ENCODE measurements at places on chromosomes 2 and 18.
A peak's percentile ranks its signal among the peaks of the same experiment; 100 is the strongest.

GRCh38 chr2:240727913-240728312, 36.2 kb downstream of the AQP12A start:
- DNase-seq, result no peak

DNA sequence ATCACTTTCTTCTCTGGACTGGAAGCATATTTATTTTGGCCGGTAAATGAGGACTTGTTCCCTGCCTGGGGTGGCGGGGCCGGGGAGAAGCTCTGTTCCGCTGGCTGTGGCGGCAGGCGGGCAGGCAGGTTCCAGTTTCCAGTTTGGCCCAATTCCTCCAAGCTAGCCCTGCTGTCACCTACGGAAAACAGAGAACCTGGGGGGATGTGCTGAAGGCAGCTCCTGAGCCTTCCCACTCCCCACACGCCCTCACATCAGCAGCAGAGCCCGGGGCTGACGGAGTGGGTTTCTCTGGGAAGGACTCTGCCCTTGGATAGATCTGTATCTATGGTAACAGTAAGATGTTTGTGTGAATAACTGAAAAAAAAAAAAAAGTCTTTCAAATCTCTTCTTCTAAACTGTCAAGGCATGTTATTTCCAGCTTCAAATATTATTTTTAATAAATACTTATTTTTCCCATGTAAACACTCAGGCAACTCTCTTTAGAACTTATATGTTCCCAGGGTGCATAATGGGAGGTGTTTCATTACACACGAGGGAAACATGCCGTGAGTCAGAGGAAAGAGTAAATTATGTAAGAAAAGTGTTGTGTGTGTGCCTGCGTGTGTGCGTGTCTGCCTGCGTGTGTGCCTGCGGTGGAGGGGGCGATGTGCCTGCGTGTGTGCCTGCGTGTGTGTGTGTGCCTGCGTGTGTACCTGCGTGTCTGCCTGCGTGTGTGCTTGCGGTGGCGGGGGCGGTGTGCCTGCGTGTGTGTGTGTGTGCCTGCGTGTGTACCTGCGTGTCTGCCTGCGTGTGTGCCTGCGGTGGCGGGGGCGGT, 116.1 kb upstream of the ZNF516 start:
- DNase-seq, result peak; percentile 79

GRCh38 chr2:230008708-230009066, 60.0 kb downstream of the SLC16A14 start:
- DNase-seq, result no peak

DNA sequence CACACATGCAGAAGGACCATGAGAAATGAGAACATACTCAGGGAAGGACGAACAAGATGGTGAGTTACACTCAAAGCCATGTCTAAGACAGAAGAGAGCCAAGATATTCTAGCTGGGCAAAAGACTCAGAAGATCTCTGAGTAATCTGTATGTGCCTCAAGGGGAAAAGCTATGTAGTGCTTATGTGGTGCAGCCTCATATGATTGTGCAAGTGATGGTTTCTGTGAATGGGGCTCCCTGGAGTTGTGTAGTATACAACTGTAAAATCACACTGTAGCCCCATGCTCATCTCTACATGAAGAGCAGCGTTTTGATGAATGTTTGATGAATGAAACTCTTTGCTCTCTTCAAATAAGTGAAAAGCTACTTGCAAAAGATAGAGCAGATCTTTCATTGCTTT, 57.5 kb downstream of the OSR1 start:
- no peak for DNase-seq

DNA sequence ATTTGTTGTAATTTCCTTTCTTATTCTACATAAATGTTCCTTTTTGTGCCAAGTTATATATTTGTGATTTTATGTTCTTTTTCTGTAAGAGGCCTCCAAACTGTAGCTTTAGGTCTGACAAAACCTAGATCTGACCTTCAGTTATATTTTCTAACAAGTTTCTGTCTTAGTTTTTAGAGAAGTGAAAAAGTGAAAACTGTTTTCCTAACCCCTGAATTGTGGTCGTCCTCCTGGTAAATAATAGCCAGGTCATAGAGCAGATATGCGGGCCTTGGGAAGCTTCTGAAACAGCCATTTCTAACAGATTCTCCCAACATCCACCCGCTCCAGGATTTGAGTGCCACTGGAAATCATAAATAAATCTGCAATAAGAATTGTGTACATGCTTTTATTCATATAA, 398.4 kb upstream of the CWC22 start:
- no peak for DNase-seq

GRCh38 chr18:58827886-58828285, 36.8 kb upstream of the ZNF532 start:
- DNase-seq, result no peak

- DNase-seq, result no peak
Observed at GRCh38 chr2:237281836-237282306, 132.1 kb downstream of the COL6A3 start.

DNA sequence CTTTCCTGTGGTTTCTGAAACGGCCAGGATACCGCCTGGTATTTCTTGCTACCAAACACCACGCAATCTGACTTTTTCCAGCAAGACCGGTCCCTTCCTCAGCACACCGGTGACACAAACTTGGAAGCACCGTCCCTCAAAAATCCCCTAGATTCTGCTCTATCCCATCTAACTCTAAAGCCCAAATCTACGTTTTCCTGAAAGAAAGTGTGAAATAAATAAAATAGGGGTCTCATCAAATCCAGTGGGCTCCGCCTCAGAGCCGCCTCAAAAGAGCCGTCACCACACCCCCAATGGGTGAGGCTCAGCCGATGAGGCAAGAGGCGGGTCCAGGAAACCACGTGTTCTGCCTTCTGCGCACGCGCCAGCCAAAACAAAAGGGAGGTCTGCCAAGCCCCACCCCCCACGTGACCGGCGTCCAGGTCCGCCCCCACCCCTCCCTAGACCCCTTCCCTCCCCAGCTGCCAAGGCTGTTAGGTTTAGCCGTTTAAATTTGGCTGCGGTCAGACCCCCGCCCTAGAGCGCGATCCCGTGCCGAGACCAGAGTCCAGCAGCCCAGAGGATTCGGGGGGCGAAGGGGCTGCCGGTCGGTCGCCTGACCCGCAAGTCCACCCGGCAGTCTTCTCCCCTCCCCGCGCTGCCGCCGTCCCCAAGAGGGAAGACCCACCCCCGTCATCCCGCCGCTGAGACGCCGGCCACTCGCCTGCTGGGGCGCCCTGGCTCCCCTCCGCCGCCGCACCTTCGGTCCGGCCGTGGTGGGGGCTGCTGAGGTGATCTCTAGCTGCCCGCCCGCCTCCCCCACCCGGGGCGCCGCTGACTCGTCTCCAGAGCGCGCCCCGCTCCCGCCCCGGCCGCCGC, 534 bp downstream of the KANSL1L start:
- peak; percentile 98 for DNase-seq

DNA sequence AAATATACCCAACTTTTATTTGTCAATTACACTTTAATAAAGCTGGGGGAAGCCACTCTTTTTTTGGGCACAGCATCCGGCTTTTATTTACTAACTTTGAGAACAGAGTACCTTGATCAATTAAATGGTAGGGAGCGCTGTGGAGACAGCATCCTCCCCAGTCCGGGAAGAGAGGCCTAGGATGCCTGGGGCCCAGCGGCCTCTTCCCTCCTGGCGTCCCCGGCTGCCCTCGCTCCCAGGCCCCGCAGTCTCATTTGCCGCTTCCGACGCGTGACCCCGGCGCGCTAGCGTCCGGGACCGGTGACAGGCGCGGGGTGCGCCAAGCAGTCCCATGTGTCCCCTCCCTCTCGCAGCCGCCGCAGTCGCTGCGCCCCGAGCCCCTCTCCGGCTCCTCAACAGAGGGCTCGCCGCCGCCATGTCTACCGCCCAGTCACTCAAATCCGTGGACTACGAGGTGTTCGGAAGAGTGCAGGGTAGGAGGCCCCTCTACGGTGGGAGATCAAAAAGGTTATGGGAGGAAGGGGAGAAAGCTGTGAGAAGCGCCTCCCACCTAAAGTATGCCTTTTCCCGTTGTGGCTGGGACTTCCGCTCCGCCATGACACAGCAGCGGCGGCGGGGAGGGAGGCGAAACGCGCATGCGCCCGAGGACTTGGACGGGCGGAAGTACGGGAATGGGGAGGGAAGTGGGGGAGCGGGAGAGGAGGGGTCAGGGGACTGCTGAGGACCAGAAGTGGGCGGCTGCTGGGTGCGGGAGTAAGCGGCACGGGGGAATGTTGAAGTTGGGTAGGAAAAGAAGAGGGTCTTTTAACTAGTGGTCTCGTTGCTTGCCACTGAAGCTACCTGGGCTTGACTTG, at the start of gene ACYP2:
TSS of gene ACYP2 (plus strand) at position 332 of the 854 bp plus-strand sequence.
- peak; percentile 99 for DNase-seq

- DNase-seq, result no peak
Observed at GRCh38 chr2:116802671-116803070, 1011.8 kb upstream of the DDX18 start.

GRCh38 chr2:198657512-198658121, 800.1 kb downstream of the SATB2 start:
- DNase-seq, result no peak

- DNase-seq, result no peak
Observed at GRCh38 chr18:60978338-60978737, 354.9 kb upstream of the CDH20 start.

DNA sequence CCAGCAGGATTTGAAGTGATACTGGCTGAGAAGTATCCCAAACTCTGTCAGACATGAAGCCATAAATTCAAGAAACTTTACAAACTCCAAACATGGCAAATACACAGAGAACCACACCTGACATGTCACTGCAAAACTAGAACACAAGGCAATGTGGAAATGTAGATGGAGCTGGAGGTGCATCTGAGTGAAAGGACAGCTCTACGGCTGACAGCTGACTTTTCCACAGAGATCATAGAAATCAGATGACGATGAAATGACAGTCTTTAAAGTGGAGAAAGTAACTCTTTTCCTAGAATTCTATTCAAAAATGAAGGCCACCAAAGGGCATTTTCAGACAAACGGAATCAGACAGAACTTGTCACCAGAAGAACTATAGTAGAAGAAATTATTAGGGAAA, 97.5 kb downstream of the LDLRAD4 start:
- no peak for DNase-seq

DNA sequence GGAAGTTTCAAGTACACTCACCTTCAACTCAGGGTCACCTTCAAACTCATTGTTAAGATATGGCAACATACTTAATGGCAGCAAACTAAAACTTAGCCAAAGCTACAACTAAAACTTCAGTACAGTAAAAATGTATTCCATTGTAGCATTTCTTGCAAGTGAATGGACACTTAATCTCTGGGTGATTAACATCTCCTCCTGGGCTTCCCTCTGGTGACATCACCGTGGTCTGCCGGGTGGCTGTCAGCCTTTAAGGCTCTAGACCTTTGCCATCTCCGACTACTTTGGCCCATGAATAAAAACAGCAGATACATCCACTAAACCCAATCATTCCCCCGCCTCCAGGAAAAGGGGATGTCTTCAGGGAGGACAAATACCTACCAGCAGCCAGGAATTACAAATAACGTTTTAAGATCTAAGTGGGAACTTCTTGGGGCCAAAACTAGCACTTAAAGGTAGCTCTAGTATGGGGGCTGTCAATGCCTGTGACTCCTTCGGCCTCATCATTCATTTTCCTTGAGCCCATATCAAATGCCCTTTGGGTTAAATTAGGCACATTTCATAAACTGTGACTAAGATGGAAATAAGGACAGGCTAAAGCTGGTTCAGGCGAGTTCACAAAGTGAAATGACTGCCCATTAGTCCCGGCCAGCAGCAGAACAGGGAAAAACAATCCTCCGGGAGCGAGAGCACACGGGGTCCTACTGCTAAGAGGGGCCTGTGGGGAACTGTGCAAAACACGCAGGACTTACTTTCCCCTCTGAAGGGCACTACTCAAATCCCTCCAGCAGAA, 1.1 kb downstream of the TFCP2L1 start:
- DNase-seq, result no peak

- DNase-seq, result peak; percentile 36
Observed at GRCh38 chr2:2764001-2764355, 432.9 kb upstream of the MYT1L start.

GRCh38 chr2:233449081-233449901, 95.0 kb downstream of the DGKD start:
- DNase-seq, result no peak

- no peak for DNase-seq
Observed at GRCh38 chr2:221671515-221671914, 99.4 kb upstream of the EPHA4 start.

DNA sequence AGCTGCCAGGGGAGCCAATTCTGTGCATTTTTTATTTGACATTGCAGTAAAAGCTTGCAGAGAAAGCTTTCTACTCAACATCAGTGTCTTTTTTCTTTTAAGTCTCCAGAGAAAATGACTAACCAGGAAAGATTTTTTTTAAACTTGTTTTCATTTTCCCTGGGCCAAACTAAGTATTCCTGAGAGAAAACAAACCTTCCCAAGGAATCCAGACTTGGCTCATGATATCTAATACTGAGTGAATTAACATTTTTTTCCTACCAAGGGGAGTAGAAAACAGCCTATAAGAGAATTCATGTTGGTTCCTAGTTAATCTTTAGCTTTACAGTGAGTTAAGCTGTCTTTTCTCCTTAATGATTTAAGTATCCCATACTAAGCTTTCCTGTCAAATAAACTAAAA, 46.7 kb downstream of the DAPL1 start:
- peak; percentile 75 for DNase-seq

DNA sequence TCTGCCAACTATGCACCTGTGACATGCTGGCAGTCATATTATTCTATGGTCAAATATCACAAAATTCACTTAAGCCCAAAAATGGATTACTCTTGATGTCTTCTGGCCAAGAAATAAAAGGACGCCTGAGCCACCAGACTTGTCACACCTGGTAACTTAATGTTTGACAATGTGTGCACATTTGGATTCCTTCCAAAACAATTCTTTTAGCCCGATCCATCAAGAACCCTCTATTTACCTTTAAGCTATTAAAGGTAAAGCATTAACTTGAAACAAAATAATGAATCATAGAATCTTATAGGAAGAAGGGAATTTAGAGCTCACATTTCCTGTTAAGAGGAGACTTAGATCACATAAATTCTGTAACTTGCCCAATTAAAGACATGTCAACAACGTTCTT, 46.5 kb upstream of the NFU1 start:
- no peak for DNase-seq

DNA sequence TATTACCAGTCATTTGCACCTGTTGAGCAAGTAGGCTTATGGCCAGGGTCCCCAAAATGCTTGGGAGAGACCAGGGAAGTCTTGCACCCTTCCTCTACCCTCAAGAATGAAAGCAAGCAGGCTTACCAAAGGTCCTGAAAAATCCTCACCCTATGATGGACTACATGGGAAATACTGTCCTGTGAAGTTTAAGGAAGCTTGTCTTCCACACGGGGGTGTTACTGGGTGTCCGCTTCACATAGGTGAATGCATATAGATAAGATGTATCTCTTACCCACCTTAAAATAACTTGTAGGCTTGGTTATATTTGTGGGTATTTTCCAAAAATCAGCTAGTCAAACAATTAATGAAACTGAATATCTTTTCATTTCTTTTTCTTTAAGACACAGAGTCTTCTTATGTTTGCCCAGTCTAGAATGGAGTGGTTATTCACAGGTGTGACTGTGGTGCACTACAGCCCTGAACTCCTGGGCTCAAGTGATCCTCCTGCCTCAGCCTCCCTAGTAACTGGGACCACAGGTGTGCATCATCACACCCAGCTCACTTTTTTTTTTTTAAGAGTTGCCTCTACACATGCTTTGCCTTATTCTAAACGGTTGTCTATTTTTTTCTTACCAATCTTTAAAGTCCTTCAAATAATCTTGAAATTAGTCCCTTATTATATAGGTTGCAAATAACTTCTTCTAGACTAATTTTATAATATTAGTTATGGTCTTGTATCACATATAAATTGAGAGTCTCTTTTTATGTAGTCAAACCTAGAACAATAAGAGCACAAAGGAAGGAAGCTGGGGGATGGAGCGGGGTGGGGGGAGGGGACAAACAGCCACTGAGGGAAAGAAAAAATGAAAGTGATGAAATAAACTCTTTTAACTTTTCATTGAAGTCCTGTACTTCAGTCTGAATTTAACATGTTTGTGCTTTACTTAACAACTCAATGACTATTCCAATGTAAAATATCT, 49.0 kb downstream of the CERKL start:
- DNase-seq, result no peak

All from muscle of leg (tissue), 16 donors.